ENCODE measurements at places on chromosomes 1 and 21. TPM values are rescaled to one million over a fixed set of nuclear protein-coding genes. Genes with fewer than 3 reads are reported as not detected.

GRCh38 chr1:227731696-227732585 is 3.2 kb downstream of the JMJD4 start:
- H3K36me3 ChIP-seq: peaks cover 34% of the 10 kb centered on the region
- H3K4me3 ChIP-seq: no peak overlapping the region
- H3K27me3 ChIP-seq: peaks cover 3% of the 10 kb centered on the region
- H3K4me1 ChIP-seq: peaks cover 65% of the 10 kb centered on the region
- H3K27ac ChIP-seq: peak overlapping the region; percentile 29

GRCh38 chr1:92784021-92784638 is 778 bp downstream of the EVI5 start:
- H3K4me3 ChIP-seq: peak overlapping the region; percentile 57
- DNase-seq: peak; percentile 78
- peak overlapping the region; percentile 98 for H3K27ac ChIP-seq
- H3K36me3 ChIP-seq: no peaks in the 10 kb centered on the region
- H3K4me1 ChIP-seq: peaks cover 10% of the 10 kb centered on the region

- no peaks in the 10 kb centered on the region for H3K27me3 ChIP-seq
- H3K27ac ChIP-seq: no peak overlapping the region
- no peak overlapping the region for H3K4me3 ChIP-seq
- no peak for DNase-seq
These were observed 35.2 kb downstream of the NEK2 start for GRCh38 chr1:211640301-211640630.

- H3K27ac ChIP-seq: peak overlapping the region; percentile 68
- H3K27me3 ChIP-seq: no peaks in the 10 kb centered on the region
- no peaks in the 10 kb centered on the region for H3K36me3 ChIP-seq
- peak overlapping the region; percentile 17 for H3K4me3 ChIP-seq
These were observed 51.9 kb upstream of the LPAR3 start for GRCh38 chr1:84944767-84945486.

GRCh38 chr1:56146449-56146848 is 432.9 kb downstream of the PLPP3 start:
- H3K4me1 ChIP-seq: peaks cover 17% of the 10 kb centered on the region
- no peaks in the 10 kb centered on the region for H3K36me3 ChIP-seq
- H3K27me3 ChIP-seq: no peaks in the 10 kb centered on the region
- H3K4me3 ChIP-seq: no peak overlapping the region
- no peak overlapping the region for H3K27ac ChIP-seq
- peak; percentile 82 for DNase-seq

DNA sequence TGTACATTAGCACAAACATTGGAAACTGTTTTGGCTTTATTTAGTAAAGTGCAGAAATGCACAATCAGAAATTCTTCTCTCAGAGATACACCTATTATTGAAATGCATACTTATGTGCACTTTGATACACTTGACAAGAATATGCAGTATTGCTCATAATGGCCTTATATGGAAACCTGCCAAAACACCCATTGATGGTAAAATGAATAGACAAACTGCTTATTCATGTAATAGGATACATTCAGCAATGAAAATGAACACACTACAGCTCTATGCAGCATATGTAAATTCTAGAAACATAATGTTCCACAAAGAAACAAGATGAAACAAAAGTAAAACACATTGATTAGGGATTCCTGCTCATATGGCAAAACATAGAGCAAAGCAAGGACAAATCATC is 223.9 kb downstream of the S1PR1 start:
- H3K27me3 ChIP-seq: no peaks in the 10 kb centered on the region
- H3K36me3 ChIP-seq: no peaks in the 10 kb centered on the region
- no peak overlapping the region for H3K27ac ChIP-seq
- no peak for DNase-seq
- no peak overlapping the region for H3K4me3 ChIP-seq

DNA sequence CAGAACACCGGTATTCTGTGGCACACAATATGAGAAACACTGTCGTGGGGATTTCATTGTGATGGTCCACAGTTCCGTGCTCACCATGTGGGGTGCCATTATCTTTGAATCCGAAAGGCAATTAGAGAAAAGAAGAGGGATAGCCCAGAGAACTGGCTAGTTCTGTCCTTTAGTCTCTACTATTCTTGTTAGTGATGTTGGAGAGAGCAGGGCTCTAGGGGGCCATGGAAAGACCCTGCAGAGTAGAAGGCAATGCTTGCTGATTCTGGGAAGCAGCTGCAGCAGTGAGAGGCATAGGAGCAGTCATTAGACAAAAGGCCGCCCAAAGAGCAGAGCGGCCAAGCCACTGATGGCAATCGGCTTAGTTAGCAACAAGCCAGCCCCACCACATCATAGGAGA is 146.3 kb downstream of the TSEN15 start:
- no peaks in the 10 kb centered on the region for H3K27me3 ChIP-seq
- no peaks in the 10 kb centered on the region for H3K4me1 ChIP-seq
- H3K27ac ChIP-seq: no peak overlapping the region
- DNase-seq: no peak
- H3K36me3 ChIP-seq: no peaks in the 10 kb centered on the region
- H3K4me3 ChIP-seq: no peak overlapping the region

- no peak overlapping the region for H3K27ac ChIP-seq
- H3K27me3 ChIP-seq: no peaks in the 10 kb centered on the region
- no peak overlapping the region for H3K4me3 ChIP-seq
- DNase-seq: no peak
- no peaks in the 10 kb centered on the region for H3K4me1 ChIP-seq
- H3K36me3 ChIP-seq: no peaks in the 10 kb centered on the region
These were observed 3.0 kb upstream of the RGS4 start for GRCh38 chr1:163066168-163066567.

GRCh38 chr1:77976433-77977076 is 2.3 kb downstream of the FUBP1 start:
- H3K36me3 ChIP-seq: peaks cover 5% of the 10 kb centered on the region
- peaks cover 17% of the 10 kb centered on the region for H3K4me1 ChIP-seq
- H3K4me3 ChIP-seq: peak overlapping the region; percentile 6
- peak overlapping the region; percentile 11 for H3K27ac ChIP-seq

DNA sequence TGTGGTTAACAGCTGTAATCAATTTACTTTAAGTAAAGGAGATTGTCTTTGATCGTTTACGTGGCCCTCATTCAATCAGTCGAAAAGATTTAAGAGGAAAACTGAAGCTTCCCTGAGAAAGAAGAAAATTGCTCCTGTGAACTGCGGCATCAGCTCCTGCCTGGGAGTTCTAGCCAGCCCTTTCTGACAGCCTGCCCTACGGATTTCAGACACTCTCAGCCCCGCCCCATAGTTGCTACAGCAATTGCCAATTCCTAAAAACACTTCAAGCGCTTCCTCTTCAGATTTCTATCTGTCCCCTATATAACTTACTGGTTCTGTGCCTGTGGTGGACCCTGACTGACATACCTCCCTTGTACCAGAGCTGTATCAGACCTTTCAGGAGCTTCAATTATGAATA is 277.6 kb downstream of the DSCAM start:
- no peaks in the 10 kb centered on the region for H3K36me3 ChIP-seq
- no peak overlapping the region for H3K27ac ChIP-seq
- peak; percentile 55 for DNase-seq
- H3K4me3 ChIP-seq: no peak overlapping the region
- no peaks in the 10 kb centered on the region for H3K27me3 ChIP-seq

- H3K27me3 ChIP-seq: peaks cover 40% of the 10 kb centered on the region
- no peaks in the 10 kb centered on the region for H3K36me3 ChIP-seq
- H3K4me1 ChIP-seq: peaks cover 22% of the 10 kb centered on the region
- no peak overlapping the region for H3K27ac ChIP-seq
- no peak for DNase-seq
These were observed 3.7 kb downstream of the PCSK9 start for GRCh38 chr1:55043011-55043410.

- no peaks in the 10 kb centered on the region for H3K36me3 ChIP-seq
- H3K27me3 ChIP-seq: no peaks in the 10 kb centered on the region
- DNase-seq: peak; percentile 71
- H3K4me1 ChIP-seq: peaks cover 69% of the 10 kb centered on the region
These were observed 11.1 kb downstream of the ECE1 start for GRCh38 chr1:21278860-21279845.

DNA sequence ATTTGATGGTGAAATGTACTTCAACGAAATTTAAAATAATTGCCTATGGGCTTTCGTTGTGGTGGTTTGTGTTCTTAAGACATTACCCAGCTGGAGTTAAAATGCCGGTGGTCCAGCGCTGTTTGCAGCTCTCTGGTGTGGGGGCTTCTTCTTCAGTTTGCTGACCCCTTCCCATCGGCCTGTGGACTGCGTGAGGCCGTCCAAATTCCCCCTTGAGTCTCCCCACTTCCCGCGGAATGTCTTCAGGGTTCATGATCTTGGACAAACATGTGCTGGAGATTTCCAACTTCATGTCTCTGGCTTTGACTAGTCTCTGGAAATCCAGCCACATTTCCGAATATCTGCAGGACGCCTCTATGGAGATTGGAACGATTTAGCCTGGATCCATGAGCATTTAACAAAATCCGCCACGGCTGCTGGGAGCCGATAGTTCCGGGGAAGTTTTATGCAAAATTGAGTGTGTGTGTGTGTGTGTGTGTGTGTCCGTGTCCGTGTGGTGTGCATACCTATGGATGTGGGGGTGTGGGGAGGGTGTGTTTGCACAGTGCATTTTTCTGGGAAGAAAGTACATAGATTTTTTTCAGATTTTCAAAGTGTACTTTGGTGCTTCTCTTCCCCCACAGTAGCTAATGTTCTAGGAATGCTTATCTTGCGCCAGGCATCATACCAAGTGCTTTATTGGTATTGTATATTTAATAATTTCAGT is 117.2 kb downstream of the PCP4 start:
- H3K4me1 ChIP-seq: peaks cover 6% of the 10 kb centered on the region
- H3K36me3 ChIP-seq: no peaks in the 10 kb centered on the region
- H3K27ac ChIP-seq: peak overlapping the region; percentile 9

Gene WDR64
- 0.04 TPM for total RNA-seq

Gene LAMB3
- total RNA-seq: 0.66 TPM

Gene GPR3
- total RNA-seq: 0.18 TPM

Gene C1orf105
- 105 TPM for total RNA-seq

Gene CFAP74
- not detected for total RNA-seq

Data from muscle of leg (tissue), 16 donors.